ENCODE measurements at places on chromosomes 5 and 9.
A peak's percentile ranks its signal among the peaks of the same experiment; 100 is the strongest.

DNA sequence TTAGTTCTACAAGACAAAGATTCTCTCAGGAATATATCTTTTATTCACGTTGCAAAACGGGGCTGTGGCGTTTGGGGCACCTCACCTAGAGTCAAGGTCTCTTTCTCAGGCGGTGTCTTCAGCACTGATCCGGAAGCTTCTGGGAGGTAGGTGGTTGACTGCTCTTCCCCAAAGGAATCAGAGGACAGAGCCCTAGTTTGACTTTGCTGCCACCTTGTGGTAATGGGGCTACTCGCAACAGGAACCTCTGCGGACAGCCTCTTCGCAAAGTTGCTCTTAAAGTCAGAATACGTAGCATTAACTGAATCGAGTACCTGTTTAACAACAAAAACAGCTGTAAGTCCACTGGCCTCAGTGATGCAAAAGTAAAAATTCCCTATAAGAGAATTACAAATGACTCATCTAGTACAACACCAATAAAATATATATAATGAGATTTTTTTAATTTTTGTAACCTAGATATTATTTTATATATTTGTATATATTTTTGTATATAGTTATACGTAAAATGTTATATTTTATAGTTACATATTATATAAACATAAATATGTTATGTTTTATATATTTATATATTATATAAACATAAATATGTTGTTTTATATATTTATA is 13.3 kb upstream of the GPX8 start:
- DNase-seq: peak; percentile 88

GRCh38 chr5:37807621-37808301 is 32.1 kb downstream of the GDNF start:
- DNase-seq: no peak

GRCh38 chr9:137243626-137244485 is 2.8 kb downstream of the TUBB4B start:
- DNase-seq: no peak

- no peak for DNase-seq
These were observed 273.5 kb downstream of the ARRDC3 start for GRCh38 chr5:91109634-91110033.

DNA sequence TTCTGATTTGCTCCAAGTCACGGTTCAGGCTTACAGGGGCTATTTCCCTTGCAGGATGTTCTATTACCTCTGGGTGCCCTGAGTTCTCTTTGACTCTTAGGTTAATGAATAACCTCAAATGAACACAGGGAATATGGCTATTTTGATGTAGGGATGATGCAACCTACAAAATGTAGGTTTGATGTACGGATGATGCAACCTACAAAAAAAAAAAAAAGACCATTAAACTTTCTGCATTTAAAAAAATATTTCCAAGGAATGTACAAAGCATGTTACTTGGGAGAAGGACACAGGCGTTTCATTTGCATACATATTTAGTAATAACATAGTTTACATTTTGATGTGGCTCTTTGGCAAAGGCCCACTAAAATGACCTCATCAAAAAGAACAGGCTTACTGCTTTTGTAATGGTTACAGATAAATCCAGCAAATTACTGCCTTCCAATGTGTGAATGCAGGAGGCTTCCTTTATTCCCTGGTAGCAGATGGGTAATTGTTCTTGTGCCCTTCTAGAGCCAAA is 36.3 kb downstream of the ZNF474 start:
- no peak for DNase-seq

- no peak for DNase-seq
These were observed 190.6 kb downstream of the DAB2IP start for GRCh38 chr9:121841771-121842611.

GRCh38 chr9:96149533-96150280 is 152.3 kb downstream of the HSD17B3 start:
- DNase-seq: peak; percentile 6
